ENCODE measurements at places on chromosomes 16 and 17. TPM values are rescaled to one million over a fixed set of nuclear protein-coding genes. Genes with fewer than 3 reads are reported as not detected.

Gene KCNH4
- 0.63 TPM for total RNA-seq

Gene OTOP3
- total RNA-seq: not detected

Gene CFDP1
- total RNA-seq: 97.7 TPM

Gene CD7
- total RNA-seq: not detected

Gene LAT
- total RNA-seq: 1.3 TPM

Gene ENPP7
- not detected for total RNA-seq

Gene QPRT
- 2.8 TPM for total RNA-seq

Gene STAT5A
- total RNA-seq: 0.94 TPM

Gene CCDC200
- not detected for total RNA-seq

Gene MYH8
- total RNA-seq: not detected

Gene ZNF689
- 11.0 TPM for total RNA-seq

Gene ATAD5
- total RNA-seq: 13.1 TPM

Gene CNTNAP4
- 46.6 TPM for total RNA-seq

Gene STARD3
- 33.5 TPM for total RNA-seq

Gene STAC2
- total RNA-seq: 0.94 TPM

Gene PERCC1
- not detected for total RNA-seq

Data from parietal lobe (tissue), 2 donors.